Anterior cingulate cortex (tissue), 58 donors: ENCODE measurements at places on chromosomes 6 and 20.

DNA sequence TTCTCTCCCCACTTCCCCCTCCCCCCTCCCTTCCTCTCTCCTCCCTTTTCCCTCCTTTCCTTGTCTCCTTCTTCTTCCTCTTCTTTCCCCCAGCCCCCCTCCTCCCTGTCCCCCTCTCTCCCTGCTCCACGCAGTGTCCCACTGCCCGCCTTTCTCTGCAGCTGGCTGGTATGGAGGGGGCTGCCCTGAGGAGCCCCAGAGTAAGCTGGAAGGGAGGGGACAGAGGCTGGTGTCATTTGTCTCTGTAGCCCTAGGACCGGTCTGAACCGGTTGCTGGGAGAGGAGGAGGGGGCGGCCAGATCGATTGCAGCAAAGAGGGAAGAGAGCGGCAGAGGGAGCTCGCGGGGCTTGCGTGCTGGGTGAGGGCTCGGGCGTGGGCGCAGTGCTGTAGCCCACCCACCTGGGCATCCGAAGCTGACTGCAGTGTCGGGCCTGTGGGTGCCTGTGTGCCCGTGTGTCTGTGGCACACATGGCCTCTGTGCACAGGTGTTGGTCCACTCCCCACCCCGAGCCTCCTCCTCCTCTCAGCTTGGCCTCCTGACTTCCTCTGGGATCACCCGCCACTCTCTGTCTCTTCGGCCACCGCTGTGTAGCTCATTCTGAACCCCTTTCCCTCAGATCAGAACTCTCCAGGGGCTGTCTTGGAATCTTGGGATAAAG, 50.6 kb downstream of the SRC start:
- DNase-seq: no peak

DNA sequence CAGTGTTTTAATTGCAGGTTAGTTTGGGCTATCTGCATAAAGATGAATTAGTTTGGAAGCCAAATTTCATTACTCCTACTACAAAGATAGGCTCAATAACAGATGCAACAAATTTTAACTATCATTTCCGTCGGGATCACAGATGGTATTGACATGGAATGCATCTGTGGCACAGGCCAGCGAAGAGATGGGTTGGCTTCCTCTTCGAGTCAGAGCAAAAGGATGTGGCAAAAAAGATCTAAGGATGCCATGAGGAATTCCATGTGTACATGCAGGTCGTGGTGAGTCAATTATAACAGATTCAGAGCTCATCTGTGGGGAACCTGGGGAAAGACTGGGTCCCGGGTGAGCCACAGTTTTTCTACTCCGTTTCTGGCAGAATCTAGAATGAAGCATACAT, 83.0 kb upstream of the CITED2 start:
- no peak for DNase-seq

DNA sequence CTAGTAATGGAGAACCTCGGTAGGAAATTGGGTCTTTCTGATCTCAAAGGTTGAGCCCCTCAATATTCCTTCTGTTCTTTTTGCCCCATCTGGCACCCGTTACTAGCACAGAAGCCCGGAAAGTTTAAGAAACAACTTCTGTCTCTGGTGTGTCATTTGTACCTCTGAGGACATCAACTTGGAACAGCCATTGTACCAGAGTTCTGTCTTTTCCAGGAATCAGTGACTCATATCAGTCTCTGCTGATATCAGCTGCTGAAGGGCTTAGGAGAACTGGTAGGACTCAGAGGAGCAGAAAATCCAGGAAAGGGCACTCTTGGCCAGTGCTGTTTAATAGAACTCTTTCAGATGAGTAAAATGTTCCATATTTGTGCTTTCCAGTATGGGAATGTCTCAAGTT, 78.3 kb upstream of the CHD6 start:
- no peak for DNase-seq

GRCh38 chr6:13131935-13132661, 196.2 kb downstream of the TBC1D7 start:
- no peak for DNase-seq

- DNase-seq: no peak
Observed at GRCh38 chr6:41600499-41601247, 37.6 kb upstream of the MDFI start.

- DNase-seq: no peak
Observed at GRCh38 chr20:61551401-61551800, 299.3 kb downstream of the CDH4 start.

GRCh38 chr6:150212778-150213177, 69.9 kb downstream of the PPP1R14C start:
- DNase-seq: no peak

DNA sequence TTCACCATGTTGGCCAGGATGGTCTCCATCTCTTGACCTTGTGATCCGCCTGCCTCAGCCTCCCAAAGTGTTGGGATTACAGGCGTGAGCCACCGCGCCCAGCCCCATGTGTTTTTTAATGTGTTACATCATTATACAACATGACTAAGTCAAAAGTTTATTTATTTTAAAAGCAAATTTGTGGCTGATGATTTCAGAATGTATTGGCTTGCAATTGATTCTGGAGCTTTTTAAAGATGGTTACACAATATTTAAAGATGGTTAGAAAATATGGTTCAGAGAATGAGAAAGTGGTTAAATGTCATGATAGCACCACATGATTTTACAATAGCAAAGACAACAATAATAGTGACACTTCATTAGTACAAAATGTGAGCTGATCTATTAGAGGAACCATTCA, 80.5 kb downstream of the SASH1 start:
- no peak for DNase-seq

GRCh38 chr6:104603108-104603745, 256.5 kb downstream of the HACE1 start:
- no peak for DNase-seq

DNA sequence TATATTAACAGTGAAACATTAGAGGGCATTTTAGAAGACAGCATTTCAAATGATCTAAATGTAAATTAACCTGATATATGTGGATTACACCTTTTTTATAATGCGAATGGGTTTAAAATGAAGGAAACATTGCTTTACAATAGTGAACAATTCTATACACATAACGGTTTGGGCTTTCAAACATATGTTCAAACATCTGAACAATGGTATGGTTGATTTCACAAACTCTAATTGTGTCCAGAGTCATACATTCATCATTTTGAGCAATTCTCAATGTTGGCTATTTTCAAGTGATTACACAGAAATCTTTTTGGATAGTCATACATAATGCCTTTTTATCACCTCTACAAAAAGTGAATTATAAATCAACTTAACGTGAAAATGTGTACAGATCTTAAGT, 578.1 kb downstream of the PHF3 start:
- DNase-seq: no peak

DNA sequence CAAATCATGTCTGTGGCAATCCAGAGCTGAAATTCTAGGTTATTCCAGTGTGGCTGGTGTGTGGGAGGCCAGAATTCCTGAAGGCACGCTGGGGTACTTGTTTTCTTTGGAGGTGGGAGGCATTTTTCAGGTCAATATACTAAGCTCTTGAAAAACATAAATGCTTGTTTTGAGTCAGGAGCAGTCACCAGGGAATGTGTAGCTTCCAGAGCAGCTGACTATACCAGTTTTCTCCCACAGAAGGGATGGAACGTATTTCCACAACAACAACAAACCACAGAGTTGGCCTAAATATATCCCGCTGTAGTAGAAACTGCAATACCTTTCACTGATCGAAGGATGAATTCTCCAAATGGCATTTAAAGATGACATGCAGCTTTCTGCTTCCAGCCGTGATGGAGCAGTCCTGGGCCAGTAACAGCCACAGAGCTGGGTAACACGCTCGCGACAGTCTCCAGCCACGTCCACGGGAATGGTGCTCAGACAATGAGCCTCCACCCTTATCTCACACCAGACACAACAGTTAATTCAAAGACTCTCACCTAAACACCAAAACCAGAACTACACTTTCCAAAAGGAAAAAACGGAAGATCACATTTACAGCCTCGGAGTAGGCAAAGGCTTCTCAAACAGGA, 23.2 kb downstream of the CHRNA4 start:
- DNase-seq: no peak

- no peak for DNase-seq
Observed at GRCh38 chr6:157808405-157808950, 14.6 kb upstream of the SNX9 start.

DNA sequence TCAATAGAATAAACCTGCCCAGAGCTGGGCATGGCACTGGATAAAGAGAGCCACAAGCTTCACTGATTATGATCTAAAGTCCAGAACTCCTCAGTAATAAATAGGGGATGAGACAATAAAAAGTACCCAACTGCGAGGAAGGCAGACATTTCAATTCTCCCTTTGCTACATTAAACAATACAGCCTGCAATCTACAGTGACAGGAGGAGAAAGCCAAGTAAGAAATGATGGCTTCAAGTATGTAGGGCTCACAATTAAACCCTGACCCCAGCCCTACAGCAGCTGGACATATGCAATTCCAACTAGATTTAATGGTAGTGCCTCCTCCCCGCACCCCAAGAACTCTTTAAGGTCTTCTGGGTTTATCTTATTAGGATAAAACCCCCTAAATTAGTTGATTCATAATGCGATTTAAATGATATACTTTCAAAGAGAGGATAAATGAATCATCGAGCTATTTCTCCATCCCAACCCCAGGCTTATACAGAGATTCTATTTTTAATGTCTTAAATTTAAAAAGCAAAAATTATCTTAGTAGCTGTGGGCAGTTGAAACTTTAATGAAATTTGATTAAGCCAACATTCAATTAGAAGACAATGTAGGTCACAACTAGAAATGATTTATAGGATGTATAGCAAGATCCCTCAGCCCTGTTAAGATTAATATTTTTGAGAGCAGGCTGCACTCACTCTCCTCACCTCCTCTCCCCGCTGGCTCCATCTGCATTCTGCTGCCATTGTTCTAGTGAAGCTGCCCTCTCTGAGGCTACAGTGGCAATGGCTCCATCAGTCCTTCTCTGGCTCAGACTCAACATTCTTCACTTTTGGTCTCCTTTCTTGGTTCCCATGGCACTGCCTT, 57.1 kb downstream of the OGFRL1 start:
- no peak for DNase-seq

DNA sequence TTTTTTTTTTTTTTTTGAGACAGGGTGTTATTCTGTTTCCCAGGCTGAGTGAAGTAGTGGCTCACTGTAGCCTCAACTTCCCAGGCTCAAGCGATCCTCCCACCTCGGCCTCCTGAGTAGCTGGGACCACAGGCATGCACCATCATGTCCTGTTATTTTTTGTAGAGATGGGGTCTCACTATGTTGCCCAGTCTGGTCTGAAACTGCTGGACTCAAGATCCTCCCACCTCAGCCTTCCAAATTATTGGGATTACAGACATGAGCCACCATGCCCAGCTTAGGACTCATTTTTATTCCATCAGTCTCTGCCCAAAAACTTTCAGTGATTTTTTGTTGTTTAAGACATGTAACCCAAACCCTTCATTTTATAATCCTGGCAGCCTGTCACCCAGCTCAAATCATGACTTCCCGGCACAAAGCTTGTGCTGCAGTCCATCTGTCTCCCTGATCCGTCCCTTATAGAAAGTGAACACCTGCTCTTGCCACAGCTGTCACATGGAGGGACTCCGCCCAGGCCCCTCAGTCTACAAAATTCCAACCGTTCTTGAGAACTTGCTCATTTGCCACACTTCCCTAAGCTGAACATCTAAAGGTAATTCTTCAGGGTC, 183.9 kb upstream of the JARID2 start:
- DNase-seq: no peak

- no peak for DNase-seq
Observed at GRCh38 chr20:58603721-58604120, 47.4 kb upstream of the STX16 start.

DNA sequence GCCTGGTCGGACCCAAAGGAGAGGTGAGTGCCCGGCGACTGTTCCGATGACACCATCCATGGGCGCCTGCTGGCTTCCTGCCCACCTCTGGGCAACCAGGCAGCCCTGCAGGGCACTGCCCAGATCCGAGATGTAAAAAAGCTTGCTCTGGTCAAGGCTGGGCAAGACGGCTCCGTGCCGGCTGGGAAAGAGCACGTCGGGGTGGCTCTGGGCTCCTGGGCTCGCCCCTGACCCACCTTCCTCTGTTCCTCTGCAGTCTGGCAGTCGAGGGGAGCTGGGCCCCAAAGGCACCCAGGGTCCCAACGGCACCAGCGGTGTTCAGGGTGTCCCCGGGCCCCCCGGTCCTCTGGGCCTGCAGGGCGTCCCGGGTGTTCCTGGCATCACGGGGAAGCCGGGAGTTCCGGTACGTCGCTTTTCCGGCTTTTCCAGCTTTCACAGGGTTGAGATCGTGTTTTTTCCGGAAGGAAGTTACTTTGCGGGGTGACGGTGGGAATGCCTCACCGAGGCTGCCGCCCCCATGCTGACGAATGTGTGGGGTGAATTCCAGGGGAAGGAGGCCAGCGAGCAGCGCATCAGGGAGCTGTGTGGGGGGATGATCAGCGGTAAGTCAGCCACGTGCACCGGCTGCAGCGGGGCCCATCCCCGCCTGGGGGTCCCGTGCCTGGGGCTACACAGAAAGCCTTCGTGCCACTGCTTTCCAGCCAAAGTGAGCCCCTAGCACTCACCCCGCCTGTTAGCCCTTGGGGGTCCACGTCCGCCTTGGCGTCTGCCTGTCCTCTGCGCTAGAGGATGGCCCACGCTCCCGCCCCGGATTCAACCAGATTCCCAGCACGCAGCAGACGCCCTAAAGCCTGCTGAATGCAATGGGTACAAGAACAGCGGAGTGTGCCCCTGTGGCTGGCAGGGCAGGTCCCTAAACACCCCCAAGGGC, 19.3 kb downstream of the COL9A3 start:
- DNase-seq: no peak

DNA sequence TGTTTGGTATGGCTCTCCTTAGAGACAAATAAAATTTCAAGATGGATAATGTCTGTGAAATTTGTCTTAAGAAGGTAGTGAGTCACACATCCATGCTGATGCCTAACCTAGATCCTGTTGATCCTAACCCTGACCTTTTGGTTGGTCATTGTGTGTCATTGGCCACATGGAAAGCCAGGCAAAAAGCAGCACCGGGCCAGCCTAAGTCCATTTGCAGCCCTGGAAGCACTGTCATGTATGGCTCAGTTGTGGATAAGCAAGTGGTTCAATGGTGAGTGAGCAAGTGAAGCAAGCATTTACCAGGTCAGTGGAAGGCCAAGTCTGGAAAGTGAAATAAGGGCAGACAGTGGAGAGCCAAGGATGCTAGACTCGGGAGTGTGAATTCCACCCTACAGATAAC, 12.1 kb upstream of the XRN2 start:
- no peak for DNase-seq

GRCh38 chr6:152341596-152341995, 295.6 kb downstream of the SYNE1 start:
- no peak for DNase-seq

DNA sequence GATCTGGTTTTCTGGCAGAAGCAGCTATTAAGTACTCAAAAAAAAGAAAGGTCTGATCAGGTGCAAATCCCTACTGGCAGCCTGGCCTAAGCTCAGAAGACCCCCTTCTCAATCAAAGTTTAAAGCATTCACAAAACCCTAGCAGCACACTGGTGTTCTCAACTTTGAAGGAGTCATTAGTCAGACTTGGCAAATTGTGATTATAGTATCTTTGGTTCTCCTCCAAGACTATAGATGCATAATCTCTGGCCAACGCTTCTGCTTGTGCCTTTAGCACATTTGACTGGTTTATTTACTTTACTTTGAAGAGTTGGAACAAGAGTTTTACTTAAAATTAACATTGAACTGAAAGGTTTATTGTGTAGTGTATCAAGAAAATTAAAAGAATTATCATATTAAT, 248.9 kb downstream of the PTPRK start:
- DNase-seq: no peak
